Activated CD4-positive, alpha-beta T cell treated with anti-CD3 and anti-CD28 coated beads for 48 hours (primary cell): ENCODE measurements at places on chromosomes 16 and 17.
A peak's percentile ranks its signal among the peaks of the same experiment; 100 is the strongest.

DNA sequence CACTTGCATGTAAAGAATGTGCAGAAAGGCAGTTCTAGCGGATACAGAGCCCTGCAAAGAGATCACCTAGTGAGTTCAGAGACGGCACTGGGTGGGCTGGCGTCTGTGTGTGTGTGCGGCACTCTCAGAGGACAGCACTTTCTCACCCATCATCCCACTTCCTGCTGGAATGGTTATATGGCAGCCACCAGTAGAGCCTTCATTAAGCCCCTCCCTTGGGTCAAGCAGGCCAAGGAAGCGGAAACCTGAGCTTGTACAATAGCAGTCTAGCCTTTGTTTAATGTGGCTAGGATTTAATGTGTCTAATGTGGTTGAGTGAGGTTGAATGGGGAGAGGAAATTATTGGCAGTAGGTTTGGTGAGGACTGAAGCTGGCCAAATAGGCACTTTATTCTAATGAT, 88.3 kb upstream of the ELAC2 start:
- DNase-seq = no peak

GRCh38 chr16:25966172-25967097, 274.7 kb downstream of the HS3ST4 start:
- DNase-seq = peak; percentile 42

- peak; percentile 98 for DNase-seq
Observed at GRCh38 chr16:87316923-87317749, at the start of gene C16orf95. Gene C16orf95, minus strand, starts transcription at chr16:87317392. Its CDS starts 150 bp downstream, at chr16:87317242.

- no peak for DNase-seq
Observed at GRCh38 chr17:82782657-82783207, 30.9 kb downstream of the TBCD start.

GRCh38 chr17:16926571-16927451, 45.1 kb downstream of the TNFRSF13B start:
- DNase-seq = no peak

- no peak for DNase-seq
Observed at GRCh38 chr16:3051494-3051893, 5.1 kb downstream of the MMP25 start.

GRCh38 chr17:20955427-20956323, 87.1 kb downstream of the USP22 start:
- no peak for DNase-seq

DNA sequence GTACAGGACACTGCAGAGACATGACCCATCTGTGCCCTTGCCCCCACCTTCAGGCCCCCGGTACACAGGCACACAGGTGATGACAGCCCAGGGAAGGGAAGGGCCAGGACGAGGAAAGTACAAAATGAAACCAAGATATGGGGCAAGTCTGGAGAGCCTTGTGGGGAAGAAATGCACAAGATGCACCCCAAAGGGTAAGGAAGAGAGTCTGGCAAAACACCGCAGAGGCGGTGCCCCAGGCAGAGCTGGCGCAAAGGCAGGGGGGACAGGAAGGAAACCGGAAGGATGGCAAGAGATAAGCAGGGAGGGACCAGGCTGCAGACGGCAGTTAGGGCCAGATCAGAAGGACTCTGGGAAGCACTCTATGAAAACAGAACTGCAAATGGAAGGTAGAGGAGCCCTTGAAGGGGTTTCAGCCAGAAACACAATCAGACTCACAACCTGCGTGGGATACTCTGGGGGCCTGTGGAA, 81.4 kb downstream of the SLC39A11 start:
- no peak for DNase-seq
